ENCODE measurements at places on chromosomes 4 and X. TPM values are rescaled to one million over a fixed set of nuclear protein-coding genes. Genes with fewer than 3 reads are reported as not detected.

CNKSR2 gene
- total RNA-seq: 2.7 TPM

TMPRSS11D gene
- total RNA-seq: not detected

- no peak for DNase-seq
- no peaks in the 10 kb centered on the region for H3K27me3 ChIP-seq
- H3K36me3 ChIP-seq: no peaks in the 10 kb centered on the region
- H3K4me3 ChIP-seq: no peak overlapping the region
- H3K27ac ChIP-seq: no peak overlapping the region
Observed at GRCh38 chrX:14274691-14275090, 245.0 kb upstream of the GEMIN8 start.

GRCh38 chrX:50097071-50097470 is 103.7 kb downstream of the AKAP4 start:
- no peak for DNase-seq
- no peak overlapping the region for H3K4me3 ChIP-seq
- H3K4me1 ChIP-seq: no peaks in the 10 kb centered on the region
- H3K27me3 ChIP-seq: no peaks in the 10 kb centered on the region
- H3K27ac ChIP-seq: no peak overlapping the region

GRCh38 chr4:56323327-56323726 is 64.0 kb downstream of the AASDH start:
- H3K4me1 ChIP-seq: no peaks in the 10 kb centered on the region
- H3K36me3 ChIP-seq: no peaks in the 10 kb centered on the region
- H3K27me3 ChIP-seq: no peaks in the 10 kb centered on the region
- no peak overlapping the region for H3K4me3 ChIP-seq
- H3K27ac ChIP-seq: no peak overlapping the region

GRCh38 chr4:4735136-4735750 is 124.2 kb upstream of the MSX1 start:
- H3K4me1 ChIP-seq: no peaks in the 10 kb centered on the region
- no peak for DNase-seq
- H3K4me3 ChIP-seq: no peak overlapping the region
- no peaks in the 10 kb centered on the region for H3K27me3 ChIP-seq
- no peaks in the 10 kb centered on the region for H3K36me3 ChIP-seq
